ENCODE measurements at places on chromosomes 2 and 18.

DNA sequence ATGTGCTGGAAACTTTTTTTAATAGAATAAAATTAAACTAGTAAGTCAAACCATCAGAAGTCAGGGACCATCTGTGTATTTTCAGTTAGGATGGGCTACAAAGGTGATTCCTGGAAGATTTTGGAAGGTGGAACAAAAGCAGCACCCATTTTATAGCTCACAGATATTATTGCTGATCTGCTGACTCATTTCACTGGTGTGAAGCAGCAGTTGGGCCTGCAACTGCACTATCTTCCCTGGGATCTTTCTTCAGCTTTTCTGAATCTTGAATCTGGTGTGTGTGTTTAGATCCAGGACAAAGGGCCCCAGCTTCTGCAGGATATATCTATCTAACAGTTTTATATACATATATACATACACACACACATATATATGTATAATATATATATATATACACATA, 35.6 kb upstream of the BCL11A start:
- no peak for DNase-seq

DNA sequence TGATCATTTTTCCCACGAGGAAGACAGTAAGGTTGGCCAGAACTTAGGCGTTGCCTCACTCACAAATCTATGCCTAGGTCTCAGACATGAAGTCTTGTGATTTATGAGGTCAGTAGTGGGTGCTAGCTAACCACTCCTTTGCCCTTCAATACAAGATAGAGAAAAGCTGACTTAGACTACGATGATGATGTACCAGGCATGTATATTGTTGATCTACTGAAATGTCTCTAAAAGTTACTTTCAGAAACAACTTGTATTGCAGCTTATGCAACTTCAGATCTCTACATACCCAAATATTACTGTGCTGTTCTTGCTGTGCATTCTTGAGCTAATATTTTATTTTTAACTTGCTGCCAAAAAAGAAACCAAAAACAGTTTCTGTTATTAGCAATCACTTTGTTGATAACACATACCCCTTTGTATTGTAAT, 30.6 kb downstream of the MAPRE2 start:
- no peak for DNase-seq

GRCh38 chr18:39692367-39693015, 2126.9 kb upstream of the CELF4 start:
- DNase-seq = no peak

DNA sequence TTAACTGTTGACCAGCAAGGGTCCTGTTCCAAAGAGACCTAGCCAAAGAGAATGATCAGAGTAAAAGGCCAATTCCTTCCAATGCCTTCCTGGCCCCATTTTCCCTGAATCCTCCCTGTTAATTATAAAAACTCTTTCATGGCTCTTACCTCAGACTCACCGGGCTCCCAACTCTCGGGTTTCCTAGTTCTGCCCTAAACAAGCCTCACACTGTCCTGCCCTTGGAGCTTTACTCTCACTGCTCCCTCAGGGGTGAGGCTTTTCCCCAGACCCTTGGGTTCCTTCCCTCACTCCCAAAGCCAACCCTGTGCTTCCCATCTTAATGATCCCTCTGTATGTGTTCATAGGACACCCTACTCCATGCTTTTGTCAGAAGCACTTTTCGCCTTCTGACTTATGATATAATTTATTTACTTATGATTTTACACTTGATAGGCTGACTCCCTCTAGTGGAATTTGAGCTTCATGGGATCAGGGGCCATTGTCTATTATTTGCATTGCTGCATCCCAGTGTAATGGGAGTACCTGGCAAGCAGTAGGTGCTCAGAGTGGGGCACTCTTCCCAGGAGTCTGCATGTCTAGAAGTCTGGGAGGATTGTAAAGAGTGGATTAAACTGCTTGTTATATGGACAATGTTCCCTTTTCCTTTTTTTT, 29.9 kb upstream of the ZNG1B start:
- DNase-seq = no peak

DNA sequence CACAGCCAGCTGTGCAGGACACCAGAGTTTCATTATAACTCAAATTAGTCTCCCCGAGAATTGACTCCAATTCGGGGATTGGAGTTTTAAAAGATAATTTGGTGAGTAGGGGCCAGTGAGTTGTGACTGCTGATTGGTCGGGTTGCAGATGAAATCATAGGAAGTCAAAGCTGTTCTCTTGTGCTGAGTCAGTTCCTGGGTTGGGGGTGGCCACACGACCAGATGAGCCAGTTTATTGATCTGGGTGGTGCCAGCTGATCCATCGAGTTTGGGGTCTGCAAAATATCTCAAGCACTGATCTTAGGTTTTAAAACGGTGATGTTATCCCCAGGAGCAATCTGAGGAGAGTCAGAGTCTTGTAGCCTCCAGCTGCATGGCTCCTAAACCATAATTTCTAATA, 82.7 kb upstream of the SLC66A3 start:
- no peak for DNase-seq

DNA sequence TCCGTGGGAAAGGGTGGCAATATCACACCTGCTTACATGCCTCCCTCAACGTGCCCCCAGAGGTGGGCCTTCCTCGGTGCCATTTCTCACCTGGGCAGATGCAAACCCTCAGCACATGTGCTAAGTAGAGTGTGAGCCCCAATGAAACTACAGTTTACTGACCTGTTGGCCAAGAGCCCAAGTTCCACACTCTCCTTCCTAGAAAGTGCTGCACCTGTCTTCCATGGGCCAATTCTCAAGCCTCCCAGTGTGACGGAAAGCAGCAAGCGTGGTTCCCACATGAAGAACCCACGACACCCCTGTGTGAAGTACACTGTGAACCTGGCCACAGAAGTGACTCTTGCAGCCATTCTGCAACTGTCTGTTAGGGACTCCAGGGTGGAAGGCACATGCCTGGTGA, 73.7 kb downstream of the UXS1 start:
- no peak for DNase-seq

DNA sequence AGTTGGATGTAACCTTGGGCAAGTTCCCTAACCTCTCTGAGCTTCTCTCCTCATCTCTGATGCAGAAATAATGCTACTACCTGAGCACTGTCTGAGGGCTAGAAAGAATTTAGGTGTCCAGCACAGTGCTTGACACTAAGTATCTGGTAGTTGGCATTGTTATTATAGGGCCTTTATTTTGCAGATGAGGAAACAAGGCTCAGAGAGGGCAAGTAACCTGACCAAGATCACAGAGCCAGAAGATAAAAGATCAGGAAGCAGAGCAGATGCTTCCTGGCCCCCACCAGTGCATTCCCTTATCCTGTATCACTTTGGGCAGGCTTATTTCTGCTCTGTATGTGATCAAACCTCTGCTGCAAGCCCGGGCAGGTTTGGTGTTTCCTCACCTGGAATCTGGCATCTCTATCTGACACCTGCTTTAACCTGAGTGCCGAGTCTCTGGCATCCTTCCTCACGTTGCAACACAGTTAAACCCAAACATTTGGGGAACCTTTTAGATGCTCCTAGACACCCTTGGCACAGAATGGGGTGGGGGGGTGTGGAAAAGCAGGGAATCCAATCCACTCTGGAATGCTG, 69.9 kb downstream of the PLB1 start:
- no peak for DNase-seq

- no peak for DNase-seq
Observed at GRCh38 chr2:38407111-38407682, 30.1 kb upstream of the ATL2 start.

DNA sequence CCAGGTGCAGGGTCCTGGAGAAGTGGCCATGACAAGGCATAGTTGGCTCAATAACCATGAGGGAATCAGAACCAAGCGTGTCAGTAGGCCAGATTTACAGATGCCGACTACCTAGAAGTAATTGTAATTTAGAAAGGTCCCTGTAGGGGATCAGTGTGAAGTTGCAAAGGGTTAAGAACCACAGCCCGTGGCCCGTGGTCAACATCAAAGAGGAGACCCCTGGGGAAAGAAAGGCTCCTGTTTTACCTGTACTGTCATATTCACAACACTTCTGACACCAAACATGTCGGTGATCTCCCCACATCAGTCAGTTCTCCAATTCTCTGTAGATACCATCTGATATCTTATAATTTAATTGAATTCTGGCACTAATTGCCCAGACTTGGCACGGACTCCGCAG, 31.0 kb downstream of the SP100 start:
- no peak for DNase-seq

GRCh38 chr2:67463810-67464209, 66.7 kb downstream of the ETAA1 start:
- no peak for DNase-seq

- DNase-seq = no peak
Observed at GRCh38 chr2:69163556-69163955, 150.6 kb downstream of the ANTXR1 start.

DNA sequence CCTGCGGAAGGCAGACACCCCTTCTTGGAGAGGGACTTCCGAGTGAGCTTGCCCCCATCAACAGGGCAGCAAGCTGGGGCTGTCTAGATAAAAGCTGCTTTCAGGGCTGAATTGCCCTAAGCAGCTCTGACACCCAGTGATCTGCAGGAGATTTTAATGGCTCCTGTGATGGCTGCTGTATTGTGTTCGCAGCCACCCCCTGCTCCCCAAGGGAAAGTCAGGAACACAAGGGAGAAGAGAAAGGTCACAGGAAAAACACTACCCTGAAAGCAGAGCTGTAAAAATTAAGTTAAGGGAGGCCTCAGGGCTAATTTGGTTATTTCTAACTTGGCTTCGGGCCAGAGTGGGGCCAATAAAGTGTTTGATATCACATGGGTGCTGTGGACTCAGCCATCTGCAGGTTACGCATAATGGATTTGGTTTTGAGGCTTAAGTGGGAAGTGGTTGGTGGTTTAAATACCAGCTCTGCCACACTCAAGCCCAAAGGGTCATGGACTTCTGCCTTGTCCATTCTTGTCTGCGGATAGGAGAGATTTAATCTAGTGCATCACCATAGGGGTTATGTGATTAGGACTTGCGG, 147.6 kb downstream of the CLIP4 start:
- DNase-seq = no peak

- no peak for DNase-seq
Observed at GRCh38 chr2:199309973-199310372, 147.8 kb downstream of the SATB2 start.

GRCh38 chr18:23225503-23225902, 90.2 kb downstream of the CABLES1 start:
- no peak for DNase-seq

- DNase-seq = no peak
Observed at GRCh38 chr2:1593371-1594122, 150.8 kb downstream of the PXDN start.

DNA sequence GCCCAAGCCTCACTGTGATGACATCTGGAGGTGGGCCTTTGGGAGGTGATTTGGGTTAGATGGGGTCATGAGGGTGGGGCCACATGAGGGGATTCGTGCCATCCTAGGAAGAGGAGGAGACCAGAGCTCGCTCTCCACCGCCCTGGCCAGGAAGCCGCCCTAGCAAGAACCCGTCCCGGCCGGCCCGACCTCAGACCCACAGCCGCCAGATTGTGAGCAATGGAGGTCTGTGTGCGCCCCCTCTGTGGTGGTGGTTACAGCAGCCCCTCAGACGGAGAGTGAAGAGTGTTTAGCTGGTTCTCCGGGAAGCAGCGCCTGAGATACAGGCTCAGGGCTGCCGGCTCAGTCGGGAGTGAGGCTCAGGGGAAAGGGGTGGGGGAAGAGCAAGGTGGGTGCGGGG, 83.3 kb downstream of the RTP5 start:
- DNase-seq = no peak

DNA sequence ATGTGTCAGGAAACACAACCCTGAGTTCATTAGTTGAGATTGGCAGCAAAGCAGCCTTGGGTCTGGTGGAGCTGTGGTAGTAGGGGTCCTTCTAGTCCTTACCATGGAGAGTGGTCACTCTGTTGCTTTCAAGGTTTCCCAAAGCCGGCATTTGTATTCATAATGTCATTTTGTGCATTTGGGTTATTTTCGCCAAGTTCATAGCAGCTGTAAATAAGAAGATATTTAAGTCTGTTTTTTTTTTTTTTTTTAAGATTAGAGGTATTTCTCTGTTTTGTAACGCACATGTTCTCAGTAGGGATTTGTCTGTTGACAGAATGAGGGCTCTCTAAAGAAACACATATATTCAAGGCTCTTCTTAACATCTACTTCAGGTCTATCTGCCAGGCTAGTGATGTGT, 114.1 kb downstream of the PRPF40A start:
- DNase-seq = no peak

GRCh38 chr18:47323158-47323557, 71.7 kb upstream of the SKOR2 start:
- no peak for DNase-seq

GRCh38 chr2:1681323-1682180, 62.8 kb downstream of the PXDN start:
- DNase-seq = no peak

DNA sequence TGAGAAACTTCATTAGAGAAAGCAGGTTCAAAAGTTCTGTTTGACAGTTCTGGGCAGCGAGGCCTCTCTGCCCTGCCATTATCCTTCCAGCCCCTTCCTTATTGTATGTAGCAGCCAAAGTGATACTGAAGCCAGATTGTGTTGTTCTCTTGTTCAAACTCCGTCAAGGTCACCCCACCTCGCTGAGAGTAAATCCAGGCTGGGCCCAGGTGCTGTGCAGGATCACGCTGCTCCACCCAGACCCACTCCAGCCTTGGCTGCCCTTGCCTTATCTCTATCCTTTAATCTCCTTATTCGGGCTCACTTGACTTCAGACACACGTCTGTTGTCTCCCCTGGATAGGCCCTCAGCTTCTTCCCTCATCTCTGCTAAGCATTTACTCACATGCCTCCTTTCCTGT, 196.1 kb downstream of the CPS1 start:
- no peak for DNase-seq

- DNase-seq = peak; percentile 72
Observed at GRCh38 chr2:156435718-156436496, at the start of gene GPD2. GPD2 (plus strand) TSS chr2:156436379; CDS start chr2:156476106, 39,727 bp downstream.

DNA sequence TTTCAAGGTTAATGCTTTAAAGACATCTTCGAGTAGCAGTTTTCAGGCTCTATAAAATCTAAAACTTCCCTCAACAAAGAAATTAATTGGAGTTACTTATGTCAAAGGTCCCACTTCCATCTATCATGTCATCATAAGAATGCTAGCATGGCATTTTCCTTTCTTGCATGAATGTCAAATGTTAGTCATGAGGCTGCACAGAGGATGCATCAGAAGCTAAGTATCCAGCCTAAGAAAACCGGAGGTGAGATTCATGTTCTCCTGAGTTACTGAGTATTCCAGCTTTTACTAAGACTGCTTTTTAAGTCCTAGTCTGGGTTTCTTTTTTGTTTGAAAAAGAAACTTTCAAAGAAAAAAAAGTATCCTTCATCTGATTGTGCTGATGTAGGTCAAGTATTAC, 130.6 kb upstream of the CDH19 start:
- DNase-seq = no peak

Data from SW 1271 (cell line).